ENCODE measurements at places on chromosomes 4 and X. TPM values are rescaled to one million over a fixed set of nuclear protein-coding genes. Genes with fewer than 3 reads are reported as not detected.

The CFAP99 gene
- not detected for total RNA-seq

The TIMM17B gene
- 105 TPM for total RNA-seq

The RAB9B gene
- total RNA-seq, result not detected

The PGRMC1 gene
- 160 TPM for total RNA-seq

The LUZP4 gene
- not detected for total RNA-seq

The PASD1 gene
- total RNA-seq, result not detected

The MRPL1 gene
- 24.1 TPM for total RNA-seq

The FAM9C gene
- not detected for total RNA-seq

The RHOXF2 gene
- not detected for total RNA-seq

The MAGEB10 gene
- total RNA-seq, result not detected

The OTC gene
- not detected for total RNA-seq

The PCSK1N gene
- 44.8 TPM for total RNA-seq

Data from A549 treated with CpdA at 1 μM for 4 hours (cell line).